Stimulated activated CD8-positive, alpha-beta memory T cell treated with anti-CD3 and anti-CD28 coated beads, Interleukin-7, amount 100 ng/mL, for 1 hour (primary cell): ENCODE measurements at places on chromosomes 12 and 14.

- no peak for DNase-seq
Measured at GRCh38 chr14:62144863-62145262, 382.6 kb downstream of the SNAPC1 start.

- no peak for DNase-seq
Measured at GRCh38 chr12:31728289-31728916, 418 bp downstream of the AMN1 start.

DNA sequence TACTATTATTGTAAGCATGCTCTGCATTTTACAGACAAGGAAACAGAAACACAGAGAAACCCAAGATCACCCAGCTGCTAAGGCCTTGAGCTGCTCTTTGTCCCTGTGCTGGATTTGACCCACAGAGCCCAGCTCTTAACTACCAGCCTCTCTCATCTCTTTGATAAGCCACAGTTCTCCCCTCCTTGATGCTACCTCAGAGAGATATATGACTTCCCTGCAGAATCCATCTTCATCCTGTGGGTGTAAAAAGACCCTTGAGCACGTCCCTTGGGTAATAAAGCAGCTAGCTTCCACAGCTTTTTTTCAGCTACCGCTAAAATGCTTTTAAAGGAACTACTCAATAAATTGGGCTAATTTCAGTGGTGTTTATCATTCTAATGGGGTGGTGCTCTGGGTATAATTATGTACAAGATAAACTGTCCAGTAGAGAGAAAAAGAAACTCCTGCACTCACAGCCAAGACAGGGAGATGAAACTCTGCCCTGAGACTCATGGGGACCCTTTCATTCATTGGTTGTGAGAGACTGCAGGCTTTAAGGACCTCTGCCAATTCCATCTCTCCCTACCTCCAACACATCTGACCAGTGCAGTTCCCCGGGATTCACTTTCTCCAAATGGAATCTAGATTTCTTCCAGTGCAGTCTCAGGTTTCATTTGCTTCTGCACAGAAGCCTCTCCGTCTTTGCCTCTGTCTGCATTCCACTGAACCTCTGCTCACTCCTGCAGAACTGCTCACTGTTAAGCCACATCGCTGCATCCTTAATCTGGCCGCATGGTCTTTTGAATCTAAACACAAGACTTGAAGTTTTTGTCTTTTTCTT lies 24.7 kb upstream of the NTF3 start:
- no peak for DNase-seq

DNA sequence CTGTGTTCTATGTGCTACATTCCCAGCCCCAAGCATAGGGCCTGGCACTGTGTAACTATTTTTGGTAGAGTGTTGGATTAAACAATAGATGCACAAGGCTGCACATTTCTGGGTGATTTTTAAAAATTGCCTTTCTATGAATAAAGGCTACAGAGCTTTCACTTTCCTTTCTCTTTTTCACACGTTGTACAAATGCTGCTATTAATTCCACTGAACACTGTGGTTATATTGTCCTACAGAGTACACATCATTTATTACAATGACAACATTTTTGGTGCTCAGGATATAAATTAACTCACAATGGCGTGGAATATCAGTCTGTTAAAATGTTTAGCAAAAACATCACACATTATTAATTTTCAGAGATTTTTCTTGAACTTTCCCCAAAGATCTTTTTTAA lies 3.6 kb upstream of the EML1 start:
- no peak for DNase-seq

DNA sequence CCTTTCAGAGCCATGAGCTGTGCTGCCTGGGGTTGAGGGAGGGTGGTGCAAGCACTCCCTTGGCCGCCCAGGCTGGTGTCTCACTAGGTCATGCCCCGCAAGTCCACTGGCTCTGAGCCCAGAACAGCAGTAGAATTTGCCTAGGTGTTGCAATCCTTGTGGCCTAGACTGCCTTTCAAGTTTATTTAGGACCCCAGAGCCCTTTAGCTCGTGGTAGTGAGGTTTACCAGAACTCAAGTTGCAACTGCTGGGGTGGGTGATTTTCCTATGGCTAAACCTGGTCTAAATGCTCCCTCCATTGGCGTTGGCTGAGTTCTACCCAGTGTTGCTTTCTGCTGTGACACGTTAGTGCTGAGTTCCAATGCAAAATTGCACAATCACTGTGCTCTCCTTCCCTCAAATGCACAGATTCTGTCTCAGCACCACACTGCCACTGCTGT lies 287.2 kb downstream of the BCAT1 start:
- no peak for DNase-seq

DNA sequence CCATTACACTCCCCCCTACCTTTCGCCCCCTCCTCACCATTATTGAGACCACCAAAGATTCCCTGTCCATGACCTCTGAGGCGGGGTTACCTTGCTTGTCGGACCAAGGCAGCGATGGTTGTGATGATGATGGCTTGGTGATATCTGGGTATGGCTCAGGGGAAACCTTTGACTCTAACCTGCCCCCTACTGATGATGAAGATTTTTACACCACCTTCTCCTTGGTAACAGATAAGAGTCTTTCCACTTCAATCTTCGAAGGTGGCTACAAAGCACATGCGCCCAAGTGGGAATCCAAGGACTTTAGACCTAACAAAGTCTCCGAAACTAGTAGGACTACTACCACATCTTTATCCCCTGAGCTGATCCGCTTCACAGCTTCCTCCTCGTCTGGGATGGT lies 350.2 kb downstream of the DIO2 start:
- no peak for DNase-seq

DNA sequence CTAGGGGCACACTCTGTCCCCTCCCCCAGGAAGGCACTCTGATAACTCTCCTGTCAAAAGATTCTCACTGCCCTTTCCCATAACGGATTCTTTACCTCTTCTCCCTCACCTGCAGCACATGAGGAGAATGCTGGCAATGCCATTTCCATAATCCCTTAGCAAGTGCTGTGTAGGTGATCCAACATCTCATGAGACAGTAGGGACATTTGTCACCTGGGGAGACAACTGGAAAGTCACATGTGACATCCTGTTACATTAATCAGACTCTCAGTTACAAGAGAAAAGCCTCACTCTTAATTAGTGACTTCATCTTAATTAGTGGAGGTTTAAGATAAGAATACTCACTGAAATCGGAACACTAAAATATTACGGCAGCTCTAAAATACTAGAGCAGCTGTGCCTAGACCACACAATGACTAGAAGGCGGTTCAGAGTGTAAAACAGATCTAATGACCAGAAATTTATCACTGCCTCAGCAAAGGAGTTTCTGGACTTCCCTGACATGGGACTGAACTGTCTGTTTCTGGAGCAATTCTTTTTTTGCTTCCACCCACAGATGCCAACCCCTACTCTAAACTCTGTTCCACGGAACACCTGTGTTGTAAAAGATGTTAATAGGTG lies 75.1 kb downstream of the SPTSSA start:
- DNase-seq, result no peak

DNA sequence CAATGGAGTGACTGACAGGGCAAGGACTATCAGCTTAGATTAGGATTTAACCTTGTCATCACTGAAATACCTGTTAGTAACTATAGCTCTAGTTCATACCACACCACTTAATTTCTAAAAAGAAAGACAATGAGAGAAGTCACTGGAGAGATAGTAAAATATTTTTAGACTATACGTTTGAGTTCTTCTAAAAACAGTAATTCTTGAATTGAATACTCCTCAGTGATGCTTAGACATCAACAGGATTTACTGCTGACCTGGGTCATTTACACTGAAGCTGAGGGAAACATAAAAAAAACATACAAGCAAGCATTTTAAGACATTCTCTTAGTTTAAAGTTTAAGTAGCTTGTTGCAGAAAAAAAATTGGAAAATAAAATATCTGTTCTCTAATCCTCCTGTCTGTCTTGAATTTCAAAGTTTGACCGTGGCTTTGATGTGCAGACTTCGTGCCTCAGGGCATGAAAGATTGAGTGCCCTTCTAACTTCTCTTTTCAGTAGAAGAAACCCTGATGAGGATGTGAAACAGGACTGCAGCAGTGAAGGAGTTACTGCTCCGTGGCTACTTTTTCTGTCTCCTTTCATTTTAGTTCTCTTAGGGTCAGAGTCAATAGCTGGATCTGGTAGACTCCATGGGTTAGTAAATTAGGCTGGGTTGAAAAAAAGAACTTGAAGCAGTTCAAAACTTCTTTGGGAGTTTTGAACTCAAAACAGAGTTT lies 172.2 kb downstream of the PTPRO start:
- no peak for DNase-seq

- no peak for DNase-seq
Measured at GRCh38 chr12:103688376-103689063, 101.4 kb downstream of the STAB2 start.

DNA sequence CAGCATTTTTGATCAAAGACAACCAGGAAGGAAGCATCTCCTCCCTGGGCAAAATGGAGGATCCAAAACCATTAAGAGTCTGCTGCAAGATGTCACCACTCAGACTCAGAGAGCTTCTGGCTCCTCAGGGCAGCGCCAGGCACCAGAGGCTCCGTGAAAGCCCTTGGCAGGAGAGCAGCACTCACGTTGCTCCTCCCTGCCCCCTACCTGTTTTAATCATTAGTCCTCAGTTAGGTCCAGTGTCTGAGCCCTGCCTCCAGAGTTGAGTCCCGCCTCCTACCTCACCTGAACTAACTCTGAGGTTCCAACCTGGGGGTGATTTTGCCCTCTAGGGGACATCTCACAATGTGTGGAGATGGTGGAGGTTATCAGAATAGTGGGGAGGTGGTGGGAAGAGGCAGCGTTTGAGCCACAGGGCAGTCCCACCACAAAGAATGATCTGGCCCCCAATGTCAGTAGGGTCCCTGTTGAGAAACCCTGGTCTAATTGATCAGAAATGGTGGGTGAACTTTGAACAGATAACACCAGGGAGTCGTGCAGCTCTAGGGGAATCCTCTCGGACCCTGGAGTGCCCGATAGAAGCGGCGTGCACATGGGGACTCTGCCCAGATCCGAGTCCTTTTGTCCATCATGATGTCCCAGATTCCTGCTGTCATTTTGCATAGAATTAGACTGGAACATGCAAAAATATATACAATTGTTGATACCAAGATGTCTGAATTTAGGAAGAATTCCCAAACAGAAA lies 156.7 kb upstream of the DIO3 start:
- DNase-seq, result no peak

- no peak for DNase-seq
Measured at GRCh38 chr12:24231298-24231697, 281.8 kb upstream of the SOX5 start.

DNA sequence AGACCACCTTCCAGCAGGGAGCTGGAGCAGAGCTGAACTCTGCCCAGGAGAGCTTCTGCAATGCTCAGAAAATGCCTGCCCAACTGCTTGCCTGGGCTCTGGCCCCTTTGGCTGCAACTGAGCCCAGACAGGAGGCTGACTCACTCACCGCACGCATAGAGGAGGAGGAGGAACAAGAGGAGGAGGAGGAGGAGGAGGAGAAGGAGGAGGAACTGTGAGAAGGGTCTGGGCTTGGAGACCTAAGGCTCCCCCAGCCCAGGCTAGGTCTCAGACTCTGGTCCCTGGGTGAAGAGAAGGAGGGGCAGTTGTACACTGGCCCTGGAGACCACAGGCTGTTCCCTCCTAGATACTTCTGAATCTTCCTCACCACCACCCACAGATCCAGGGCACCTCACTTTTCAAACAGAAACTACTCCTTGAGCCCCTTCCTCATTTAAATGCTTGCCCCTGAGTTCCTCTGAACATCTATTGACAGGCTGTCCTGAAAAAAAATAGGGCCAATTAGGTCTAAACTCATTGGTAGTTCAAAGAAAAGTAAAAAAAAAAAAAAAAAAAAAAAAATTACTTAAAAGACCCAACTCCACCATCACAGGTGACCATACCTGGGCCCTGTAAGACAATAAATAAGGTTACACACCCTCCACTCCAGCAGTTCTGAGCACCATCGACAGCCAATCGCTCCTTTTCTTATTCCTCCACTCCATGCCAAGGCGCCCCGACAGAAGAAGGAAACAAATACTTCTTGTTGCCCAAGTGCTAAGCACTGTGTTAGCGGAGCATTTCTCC lies 674 bp downstream of the VDR start:
- peak; percentile 14 for DNase-seq

DNA sequence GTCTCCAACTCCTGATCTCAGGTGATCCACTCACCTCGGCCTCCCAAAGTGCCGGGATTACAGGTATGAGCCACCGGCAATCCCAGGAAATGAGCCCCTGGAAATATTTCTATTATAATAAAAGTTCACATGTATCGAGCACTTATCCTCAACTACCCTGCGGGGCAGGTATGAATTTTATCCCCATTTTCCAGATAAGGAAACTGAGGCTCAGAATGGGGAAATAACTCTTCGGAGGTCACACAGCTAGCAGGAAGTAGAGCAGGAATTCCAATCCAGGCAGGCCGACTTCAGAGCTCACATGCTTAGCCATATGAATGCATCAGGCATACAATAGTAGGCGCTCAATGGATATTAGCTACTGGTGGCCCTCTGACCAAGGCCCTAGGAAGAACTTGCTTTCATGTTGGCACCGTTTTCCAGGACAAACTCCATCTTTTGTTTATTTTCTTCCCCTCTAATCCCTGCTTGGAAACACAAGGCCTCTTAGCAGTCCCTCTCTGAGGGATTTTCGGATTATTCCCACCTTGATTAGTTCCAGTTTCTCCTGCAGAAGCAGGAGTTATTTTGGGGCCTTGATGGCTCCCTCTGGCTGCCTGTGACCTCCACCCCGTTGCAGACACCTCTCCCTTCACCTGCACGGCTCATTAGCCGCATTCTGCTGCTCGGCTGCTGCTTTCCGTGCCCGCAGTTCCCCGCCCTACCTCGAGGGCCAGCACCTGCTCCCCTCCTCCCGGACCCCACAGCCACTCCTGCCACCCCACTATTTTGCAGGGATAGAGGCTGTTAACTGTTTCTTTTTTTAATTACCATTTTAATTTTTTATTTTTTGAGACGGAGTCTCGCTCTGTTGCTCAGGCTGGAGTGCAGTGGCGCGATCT lies 18.7 kb upstream of the POP5 start:
- DNase-seq, result no peak

DNA sequence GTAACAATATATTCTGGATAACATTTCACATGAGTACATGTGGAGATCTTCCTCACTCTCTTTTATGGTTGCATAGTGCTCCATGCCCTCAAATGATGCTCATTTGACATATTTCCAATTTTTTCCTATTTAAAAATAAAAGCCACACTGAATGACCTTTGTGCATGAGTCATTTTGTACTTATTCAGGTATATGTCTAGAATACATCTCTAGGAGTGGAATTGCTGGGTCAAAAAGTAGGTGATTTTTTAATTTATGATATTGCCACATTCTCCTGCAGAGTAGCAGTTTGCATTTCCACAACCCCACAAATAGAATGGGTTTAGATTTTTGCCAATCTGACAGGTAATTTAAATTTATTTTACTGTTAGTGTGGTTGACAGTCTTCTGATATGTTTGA lies 104.8 kb downstream of the RPAP3 start:
- DNase-seq, result no peak

- no peak for DNase-seq
Measured at GRCh38 chr14:37083599-37083998, 88.8 kb downstream of the SLC25A21 start.

- DNase-seq, result no peak
Measured at GRCh38 chr12:90953956-90954421, 987 bp downstream of the CCER1 start.

- no peak for DNase-seq
Measured at GRCh38 chr12:117069926-117070900, 29.0 kb downstream of the TESC start.
